ENCODE measurements at places on chromosomes 2 and 18.

DNA sequence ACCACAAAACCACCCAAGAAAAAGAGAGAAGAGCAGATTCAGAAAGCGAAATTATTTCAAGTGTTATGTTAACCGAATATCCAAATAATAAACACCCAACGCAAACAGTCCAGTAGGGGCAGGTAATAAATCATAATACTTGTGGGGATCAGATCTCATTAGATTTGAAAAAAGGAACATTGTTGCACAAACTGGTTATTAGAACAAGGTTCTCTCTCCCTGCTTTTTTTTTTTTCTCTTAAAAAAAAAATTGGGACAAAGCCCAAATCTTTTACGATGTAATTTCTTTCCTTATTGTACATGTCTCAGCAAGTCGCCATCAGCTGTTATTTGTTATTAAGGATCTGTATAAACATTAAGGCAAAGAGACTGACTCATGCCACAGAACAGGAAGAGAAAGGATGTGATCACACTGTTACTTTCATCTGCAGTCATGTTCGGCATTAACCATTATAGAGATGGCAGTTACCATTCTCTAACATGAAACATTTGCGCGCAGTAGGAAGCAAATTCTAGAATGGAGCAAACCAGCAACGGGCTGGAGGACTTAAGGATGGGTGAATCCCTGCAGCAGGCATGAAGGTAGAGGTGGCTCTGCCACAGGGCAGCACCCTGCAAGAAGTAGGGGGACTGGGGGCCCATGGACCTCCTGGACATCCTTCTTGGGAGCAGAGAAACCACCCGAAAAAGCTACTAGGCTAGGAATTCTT, 42.0 kb downstream of the EPHA4 start:
- no peak for DNase-seq

GRCh38 chr2:172098650-172099471, 3.8 kb downstream of the DLX2 start:
- no peak for DNase-seq

DNA sequence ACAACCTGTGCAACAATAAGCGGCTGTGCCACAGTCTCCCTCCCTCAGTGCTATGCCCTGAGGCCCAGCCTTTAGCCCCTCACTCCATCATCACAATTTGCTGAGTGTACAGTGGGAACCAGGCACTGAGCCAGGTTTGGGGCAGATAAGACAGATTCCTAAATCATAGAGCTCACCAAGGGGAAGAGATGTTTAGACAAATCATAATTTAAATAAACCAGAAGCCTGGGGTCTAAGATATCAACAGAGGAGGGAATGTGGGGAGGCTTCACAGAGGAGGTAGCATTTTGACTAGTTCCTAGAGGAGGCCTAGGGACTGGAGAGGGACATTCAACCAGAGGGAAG, 139.3 kb upstream of the EPAS1 start:
- no peak for DNase-seq

GRCh38 chr2:120748310-120748709, 12.6 kb downstream of the GLI2 start:
- DNase-seq = no peak

DNA sequence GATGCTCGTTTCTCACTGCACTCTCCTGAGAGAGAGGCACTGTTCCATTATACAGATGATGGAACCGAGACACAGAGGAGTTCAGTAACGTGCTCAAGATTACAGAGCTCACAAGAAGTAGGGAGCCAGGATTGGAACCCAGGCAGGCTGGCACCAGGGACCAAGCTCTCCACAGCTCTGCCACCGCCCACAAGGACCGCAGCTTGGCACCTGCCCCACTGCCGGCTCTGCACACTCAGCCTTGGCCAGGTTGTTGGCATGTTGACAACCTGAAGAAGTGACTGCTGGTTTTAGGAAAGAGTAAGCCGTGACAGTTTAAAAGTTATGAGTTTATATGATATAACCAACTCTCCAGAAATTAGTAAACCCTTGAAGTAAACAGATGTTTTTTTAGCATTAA, 48.0 kb upstream of the ITM2C start:
- DNase-seq = no peak

- DNase-seq = no peak
These were observed 96.8 kb upstream of the FZD7 start for GRCh38 chr2:201936817-201937216.

GRCh38 chr18:51330148-51330547, 132.7 kb upstream of the MEX3C start:
- no peak for DNase-seq

GRCh38 chr2:201790291-201790690, 9.6 kb upstream of the ALS2 start:
- no peak for DNase-seq

DNA sequence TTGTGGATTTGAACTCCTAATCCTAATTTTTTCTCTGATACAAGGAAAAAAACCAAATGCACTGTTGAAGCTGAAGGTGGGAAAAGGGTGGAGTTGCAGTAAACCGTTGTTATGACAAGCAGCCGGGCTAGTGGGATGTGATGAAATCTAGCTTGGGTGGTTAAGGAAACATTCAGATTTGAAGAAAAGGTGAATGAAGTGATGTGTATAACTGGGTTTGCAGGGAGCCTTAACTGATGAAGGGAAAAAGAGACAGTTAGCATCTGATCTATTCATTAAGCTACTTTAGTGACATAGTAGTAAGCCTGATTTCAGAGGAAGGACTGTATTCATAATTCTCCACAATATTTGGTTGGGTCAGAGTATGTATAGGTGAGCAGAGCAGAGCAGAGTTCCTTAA, 3.5 kb downstream of the EML6 start:
- DNase-seq = no peak

DNA sequence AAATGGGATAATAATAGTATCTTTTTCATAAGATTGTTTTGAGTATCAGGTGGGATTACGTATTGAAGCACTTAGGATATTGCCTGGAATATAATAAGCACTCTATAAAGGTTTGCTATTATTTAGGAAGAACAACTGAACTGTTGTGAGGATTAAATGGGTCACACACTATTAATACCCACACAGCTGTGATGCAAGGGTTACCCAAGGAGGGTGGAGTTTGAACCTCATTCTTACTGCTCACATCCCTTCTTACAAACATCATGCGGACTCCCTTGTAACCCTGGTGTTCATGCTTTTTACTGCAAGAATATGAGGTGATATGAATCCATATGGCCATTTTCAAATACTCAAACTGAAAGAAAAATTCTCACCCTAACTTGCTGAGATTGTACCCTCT, 113.5 kb downstream of the KCTD1 start:
- no peak for DNase-seq

GRCh38 chr2:47041063-47041462, 114.0 kb downstream of the STPG4 start:
- no peak for DNase-seq

DNA sequence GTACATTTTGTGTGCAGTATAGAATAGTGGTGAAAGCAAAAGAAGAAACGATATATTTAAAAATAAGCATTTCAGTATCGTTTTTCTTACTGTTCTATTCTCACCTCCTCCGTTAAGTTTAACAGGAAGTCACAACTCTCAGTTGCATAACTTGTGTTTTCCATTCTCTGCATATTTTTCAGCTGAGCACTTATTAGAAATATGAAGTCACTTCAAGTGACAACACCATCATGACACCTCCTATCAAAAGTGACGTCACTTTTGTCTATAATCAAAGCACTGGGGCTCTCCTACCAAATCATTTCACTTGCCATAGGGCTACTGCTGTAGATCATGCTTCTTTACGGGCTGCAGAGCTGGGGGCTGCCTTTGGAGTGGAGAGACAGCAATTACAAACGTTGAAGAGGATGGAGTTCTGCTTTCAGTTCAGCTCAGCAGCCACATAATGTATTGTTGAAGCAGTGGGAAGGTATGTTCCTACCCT, 36.3 kb downstream of the STAT4 start:
- DNase-seq = no peak

DNA sequence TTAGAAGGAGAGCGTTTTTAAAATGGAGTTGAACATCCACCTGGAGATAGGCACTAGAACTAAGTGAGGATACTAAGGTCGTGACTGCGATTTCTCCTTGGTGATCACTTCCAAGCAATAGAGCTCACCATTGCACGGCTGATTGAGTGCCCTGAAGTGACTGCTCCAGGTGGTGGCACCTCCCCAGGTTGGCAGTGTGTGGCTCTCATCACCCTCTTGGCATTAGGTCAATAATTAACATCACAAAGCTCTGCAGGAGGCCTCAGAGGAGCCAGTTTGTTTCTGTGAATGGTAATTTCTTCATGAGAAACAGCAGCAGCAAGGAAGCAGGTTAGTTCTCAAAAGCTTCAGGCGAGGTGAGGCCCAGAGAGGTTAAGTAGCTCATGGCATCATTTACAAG, 259.6 kb downstream of the CLIP4 start:
- no peak for DNase-seq

All from midbrain (tissue), 1 donor.